Peyer's patch (tissue), 4 donors: ENCODE measurements at places on chromosomes 13 and 19. TPM values are rescaled to one million over a fixed set of nuclear protein-coding genes. Genes with fewer than 3 reads are reported as not detected.

CYP4F2 gene
- 748 TPM for total RNA-seq

DNA sequence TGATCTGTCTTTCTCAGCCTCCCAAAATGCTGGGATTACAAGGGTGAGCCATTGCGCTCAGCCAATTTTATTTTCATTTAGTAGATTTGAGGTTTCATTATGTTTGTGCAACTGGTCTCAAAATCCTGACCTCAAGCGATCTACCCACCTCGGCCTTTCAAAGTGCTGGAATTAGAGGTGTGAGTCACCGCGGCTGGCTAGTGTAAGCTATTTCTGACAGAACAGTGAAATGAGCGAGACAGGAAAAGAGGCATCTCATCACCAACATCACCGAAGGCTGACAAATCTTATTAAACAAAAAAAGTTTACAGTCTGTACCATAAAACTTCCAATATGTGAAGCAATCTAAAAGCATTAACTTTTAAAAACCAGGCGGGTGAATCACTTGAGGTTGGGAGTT is 12.2 kb upstream of the ZNF888 start:
- H3K4me3 ChIP-seq, result no peak overlapping the region
- DNase-seq, result no peak
- H3K36me3 ChIP-seq, result no peaks in the 10 kb centered on the region
- no peaks in the 10 kb centered on the region for H3K4me1 ChIP-seq
- no peak overlapping the region for H3K27ac ChIP-seq
- no peaks in the 10 kb centered on the region for H3K27me3 ChIP-seq

DNA sequence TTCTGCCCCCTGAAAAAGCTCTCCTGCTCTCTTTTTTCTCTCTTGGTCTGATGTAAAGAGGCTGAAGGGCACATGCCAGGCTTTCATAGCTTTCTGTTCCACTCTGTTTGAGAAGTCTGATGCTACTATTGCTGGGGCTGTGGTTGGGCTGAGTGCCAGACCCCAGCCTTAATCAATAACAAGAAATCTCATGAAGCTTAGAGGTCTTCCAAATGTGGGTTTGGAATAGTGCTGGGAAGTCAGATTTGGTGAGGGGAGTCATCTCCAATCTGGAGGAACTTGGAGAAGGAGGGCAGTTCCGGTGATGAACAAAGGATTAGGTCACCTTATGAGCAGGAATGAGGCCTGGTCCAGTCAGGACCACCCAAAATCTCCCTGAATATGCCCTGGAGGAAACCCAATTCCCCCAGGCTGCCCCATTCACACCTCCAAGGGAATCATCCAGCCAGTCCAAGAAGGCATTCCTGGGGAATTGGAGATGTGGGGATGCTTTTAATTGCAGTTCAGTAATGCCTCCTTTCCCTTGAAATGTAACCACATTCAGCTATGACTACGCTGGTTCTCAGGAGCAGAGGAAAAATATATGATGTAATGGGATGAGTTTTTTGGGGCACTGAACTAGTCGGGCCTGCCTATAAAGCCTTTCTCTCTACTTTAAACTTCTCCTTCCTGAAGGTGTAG is 102.0 kb downstream of the STARD13 start:
- H3K27ac ChIP-seq, result no peak overlapping the region
- no peaks in the 10 kb centered on the region for H3K36me3 ChIP-seq
- peaks cover 11% of the 10 kb centered on the region for H3K4me1 ChIP-seq

ZNF229 gene
- total RNA-seq, result 0.83 TPM

DNA sequence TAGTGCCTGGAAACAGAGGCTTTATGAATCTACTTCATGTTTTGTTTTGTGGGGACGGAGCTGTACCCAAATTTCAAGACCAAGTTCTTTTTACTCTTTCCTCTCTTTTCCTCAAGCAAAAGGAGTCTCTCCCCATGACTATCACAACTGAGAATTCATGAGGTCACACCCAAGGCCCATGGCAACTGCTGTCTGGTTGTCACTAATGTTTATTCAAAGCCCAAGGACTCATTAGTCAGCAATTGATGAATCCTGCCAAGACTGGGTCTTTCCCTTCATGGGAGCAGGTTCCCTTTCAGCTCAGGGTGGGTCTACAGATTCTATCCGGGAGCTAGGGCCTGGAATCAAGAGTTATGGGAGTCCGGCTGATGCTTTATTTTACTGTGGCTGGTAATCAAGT is 441.5 kb upstream of the PCDH20 start:
- H3K4me3 ChIP-seq, result no peak overlapping the region
- H3K27me3 ChIP-seq, result no peaks in the 10 kb centered on the region
- H3K36me3 ChIP-seq, result no peaks in the 10 kb centered on the region
- H3K27ac ChIP-seq, result no peak overlapping the region
- no peaks in the 10 kb centered on the region for H3K4me1 ChIP-seq

GRCh38 chr19:35901854-35902661 is at the start of gene HCST:
TSS of gene HCST (plus strand) at chr19:35902529. CDS start at chr19:35902594, 65 bp downstream.
- peak within 1 kb of the TSS; percentile 46 for H3K4me3 ChIP-seq
- H3K27me3 ChIP-seq, result no peaks in the 10 kb centered on the region
- DNase-seq, result peak; percentile 71
- H3K27ac ChIP-seq, result peak within 1 kb of the TSS; percentile 81
- H3K4me1 ChIP-seq, result peaks cover 15% of the 10 kb centered on the region

DNA sequence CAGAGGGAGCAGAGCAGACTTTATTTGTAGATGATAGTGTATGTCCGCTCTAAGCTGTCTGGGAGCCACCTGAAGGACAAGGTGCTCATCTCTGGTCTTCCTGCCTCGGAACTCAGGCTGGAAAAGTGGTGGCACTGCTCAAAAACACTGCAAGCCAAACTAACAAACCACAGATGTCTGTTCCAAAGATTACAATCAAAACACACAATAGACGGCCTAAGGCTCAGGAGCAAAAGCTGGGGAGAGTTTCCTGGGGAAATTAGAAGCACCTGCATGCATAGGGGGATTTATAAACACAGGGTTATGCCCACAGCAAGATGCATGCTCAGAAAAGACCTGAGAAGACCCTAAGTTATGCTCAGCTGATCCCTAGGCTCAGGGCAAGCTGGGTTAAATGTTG is 9.4 kb upstream of the EVI5L start:
- no peak overlapping the region for H3K4me3 ChIP-seq
- H3K27ac ChIP-seq, result no peak overlapping the region
- no peaks in the 10 kb centered on the region for H3K27me3 ChIP-seq
- no peak for DNase-seq

RAP2A gene
- total RNA-seq, result 19.8 TPM

KL gene
- total RNA-seq, result 2.5 TPM

- H3K27ac ChIP-seq, result peak overlapping the region; percentile 100
- peak; percentile 91 for DNase-seq
- H3K36me3 ChIP-seq, result no peaks in the 10 kb centered on the region
- peak overlapping the region; percentile 18 for H3K4me3 ChIP-seq
- peaks cover 51% of the 10 kb centered on the region for H3K4me1 ChIP-seq
Observed at GRCh38 chr19:39398297-39398864, 7.2 kb downstream of the MED29 start.

GRCh38 chr13:107209824-107210722 is 642.1 kb upstream of the ARGLU1 start:
- H3K4me3 ChIP-seq, result no peak overlapping the region
- no peak for DNase-seq
- peaks cover 13% of the 10 kb centered on the region for H3K4me1 ChIP-seq
- no peak overlapping the region for H3K27ac ChIP-seq

DNA sequence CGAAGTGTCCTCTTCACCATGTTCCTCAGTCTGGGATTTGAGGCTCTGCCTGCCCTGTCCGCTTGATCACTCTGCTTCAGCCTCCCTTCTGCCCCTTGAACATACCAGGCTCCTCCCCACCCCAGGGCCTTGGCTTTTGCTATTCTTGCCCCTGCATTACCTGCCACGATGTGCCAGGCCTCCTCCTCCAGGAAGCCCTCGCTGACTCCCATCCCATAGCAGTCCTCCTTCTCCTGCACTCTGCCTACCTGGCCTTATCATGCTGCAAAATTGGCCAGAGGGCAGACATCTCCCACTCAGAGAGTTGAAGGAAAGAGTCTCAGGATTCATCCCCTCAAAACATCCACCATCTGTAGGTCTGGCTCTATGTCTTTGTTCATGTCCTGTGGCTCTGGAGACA is 2.2 kb downstream of the YJEFN3 start:
- no peak overlapping the region for H3K4me3 ChIP-seq
- H3K27me3 ChIP-seq, result no peaks in the 10 kb centered on the region
- no peak for DNase-seq
- H3K27ac ChIP-seq, result no peak overlapping the region
- peaks cover 7% of the 10 kb centered on the region for H3K4me1 ChIP-seq

ERICH6B gene
- total RNA-seq, result not detected

CGB5 gene
- total RNA-seq, result not detected

DNA sequence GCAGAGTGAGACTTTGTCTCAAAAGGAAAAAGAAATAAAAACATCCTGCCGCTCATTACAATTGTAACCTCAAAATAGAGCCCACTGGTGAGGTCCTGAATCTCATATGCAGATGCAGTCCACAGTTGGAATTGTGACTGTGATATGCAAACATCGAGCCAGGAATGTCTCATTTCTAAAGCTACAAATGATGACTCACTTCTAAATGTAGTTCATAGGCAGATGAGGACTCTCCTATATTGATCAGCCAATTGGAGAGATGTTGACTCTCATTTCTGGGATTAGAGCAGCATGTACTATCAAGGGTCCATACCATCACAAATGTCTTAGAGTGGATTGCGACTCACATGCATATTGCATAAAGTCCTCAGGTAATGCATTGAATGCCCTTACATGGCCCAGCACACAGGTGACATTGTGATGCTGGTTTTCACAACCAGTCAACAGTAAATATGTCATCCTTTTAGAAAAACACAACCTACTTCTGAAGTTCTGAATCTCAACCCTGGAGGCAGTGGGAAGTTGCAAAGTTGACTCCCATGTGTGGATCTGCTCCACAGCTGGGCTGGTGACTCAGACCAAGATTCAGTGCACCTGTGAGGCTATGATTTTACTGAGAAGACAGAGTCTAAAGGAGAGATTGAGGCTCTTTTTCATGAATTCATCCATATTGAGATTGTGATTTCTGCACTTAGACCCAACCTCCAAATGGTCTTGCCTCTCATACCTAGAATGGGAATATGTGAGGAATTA is 16.9 kb upstream of the ZNF254 start:
- H3K4me1 ChIP-seq, result no peaks in the 10 kb centered on the region
- no peak overlapping the region for H3K27ac ChIP-seq
- H3K4me3 ChIP-seq, result no peak overlapping the region
- no peak for DNase-seq
- no peaks in the 10 kb centered on the region for H3K27me3 ChIP-seq

- no peak overlapping the region for H3K27ac ChIP-seq
- H3K27me3 ChIP-seq, result no peaks in the 10 kb centered on the region
- H3K4me3 ChIP-seq, result no peak overlapping the region
- H3K36me3 ChIP-seq, result no peaks in the 10 kb centered on the region
- DNase-seq, result no peak
- H3K4me1 ChIP-seq, result no peaks in the 10 kb centered on the region
Observed at GRCh38 chr13:93286047-93286446, 59.4 kb downstream of the GPC6 start.

NLRP11 gene
- not detected for total RNA-seq

TNNI3 gene
- not detected for total RNA-seq

GRCh38 chr13:40993987-40994386 is 25.1 kb downstream of the ELF1 start:
- peak overlapping the region; percentile 11 for H3K27ac ChIP-seq
- DNase-seq, result no peak
- H3K4me3 ChIP-seq, result no peak overlapping the region
- H3K27me3 ChIP-seq, result no peaks in the 10 kb centered on the region

DNA sequence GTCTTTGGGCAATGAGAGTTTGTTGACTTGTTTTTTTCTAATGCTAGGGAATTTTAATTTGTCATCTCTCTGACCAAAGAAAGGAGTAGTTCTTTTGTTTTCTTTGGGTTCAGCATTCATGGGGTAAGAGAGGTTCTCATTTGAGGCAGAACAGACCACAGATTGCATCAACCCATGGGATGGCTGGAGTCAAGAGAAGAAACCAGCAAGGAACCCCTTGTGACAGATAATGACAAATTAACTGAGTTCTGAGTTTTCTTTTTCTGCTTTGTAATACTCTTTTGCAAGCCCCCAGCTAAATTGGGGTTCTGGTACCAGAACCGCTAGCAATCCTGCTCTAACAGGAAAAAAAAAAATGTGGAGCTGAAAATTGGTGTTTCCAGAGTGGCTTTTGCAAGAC is 864.1 kb downstream of the DIAPH3 start:
- no peaks in the 10 kb centered on the region for H3K36me3 ChIP-seq
- no peak for DNase-seq
- no peak overlapping the region for H3K27ac ChIP-seq
- no peaks in the 10 kb centered on the region for H3K4me1 ChIP-seq

SIGLEC10 gene
- 4.0 TPM for total RNA-seq

- H3K27ac ChIP-seq, result no peak overlapping the region
- no peak for DNase-seq
- no peaks in the 10 kb centered on the region for H3K27me3 ChIP-seq
- no peaks in the 10 kb centered on the region for H3K4me1 ChIP-seq
- no peaks in the 10 kb centered on the region for H3K36me3 ChIP-seq
- H3K4me3 ChIP-seq, result no peak overlapping the region
Observed at GRCh38 chr19:30167206-30167868, 204.8 kb upstream of the ZNF536 start.

DNA sequence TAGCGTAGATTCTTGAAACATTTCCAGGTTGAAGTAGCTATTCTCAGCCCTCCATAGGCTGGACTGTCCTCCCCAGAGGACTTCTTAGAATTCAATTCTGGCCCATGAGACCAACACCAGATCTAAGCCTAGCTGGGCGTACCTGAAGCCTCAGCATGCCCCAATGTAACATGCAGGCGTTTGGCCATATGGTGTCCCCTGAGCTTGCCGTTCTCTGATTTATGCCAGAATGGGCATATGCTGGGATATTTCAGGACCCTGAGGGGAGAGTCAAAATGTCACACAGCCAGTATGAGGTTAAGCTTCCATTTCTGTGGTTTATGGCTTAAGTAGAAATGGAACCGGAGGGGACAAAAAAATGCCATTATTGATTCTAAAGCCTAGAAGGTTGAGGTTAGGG is 317.7 kb upstream of the OBI1 start:
- H3K27ac ChIP-seq, result no peak overlapping the region
- no peak overlapping the region for H3K4me3 ChIP-seq
- no peak for DNase-seq
- H3K27me3 ChIP-seq, result no peaks in the 10 kb centered on the region

DNA sequence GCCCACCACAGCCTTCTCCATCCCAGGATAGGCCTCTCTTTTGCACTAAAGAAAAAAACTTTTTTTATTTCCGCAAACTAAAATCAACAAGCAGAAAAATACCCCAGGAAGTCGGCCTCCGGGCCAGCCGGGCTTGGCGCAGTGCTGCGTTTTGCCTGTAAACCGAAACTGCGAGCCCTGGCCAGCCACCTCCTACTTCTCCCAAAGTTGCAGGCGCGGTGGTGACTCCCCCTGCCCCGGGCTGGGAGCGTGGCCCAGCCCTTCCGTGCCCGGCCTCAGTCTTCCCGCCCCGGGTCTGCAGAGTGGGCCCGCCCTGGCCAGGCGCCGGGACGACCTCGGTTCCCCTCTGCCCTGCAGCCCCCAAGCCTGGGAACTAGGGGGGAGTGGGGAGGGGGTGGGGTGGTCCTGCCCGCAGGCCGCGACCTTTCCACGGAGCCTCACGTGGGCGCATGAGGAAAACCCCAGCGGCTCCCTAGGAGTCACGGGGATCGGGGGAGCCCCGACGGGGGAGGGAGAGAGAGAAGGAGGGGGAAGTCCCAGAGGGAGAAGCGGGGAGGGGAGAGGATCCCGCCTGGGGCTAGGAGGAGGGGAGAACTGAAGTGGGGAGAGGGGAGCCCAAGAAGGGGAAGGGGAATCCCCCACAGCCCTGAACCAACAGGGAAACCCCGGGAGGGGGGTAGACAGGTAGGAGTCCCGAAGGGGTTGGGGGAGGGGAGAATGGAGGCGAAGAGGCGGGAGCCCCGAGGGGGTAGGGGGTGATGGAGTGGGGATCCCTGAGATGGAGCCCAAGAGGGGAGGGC is 3.0 kb downstream of the GADD45B start:
- H3K27ac ChIP-seq, result peak overlapping the region; percentile 95
- no peaks in the 10 kb centered on the region for H3K27me3 ChIP-seq
- peaks cover 3% of the 10 kb centered on the region for H3K4me1 ChIP-seq
